Adrenal gland (tissue), 19 donors: ENCODE measurements at places on chromosomes 1 and 21. TPM values are rescaled to one million over a fixed set of nuclear protein-coding genes. Genes with fewer than 3 reads are reported as not detected.
A peak's percentile ranks its signal among the peaks of the same experiment; 100 is the strongest.

- DNase-seq: no peak
- peaks cover 4% of the 10 kb centered on the region for H3K4me1 ChIP-seq
- H3K27ac ChIP-seq: no peak overlapping the region
- no peaks in the 10 kb centered on the region for H3K27me3 ChIP-seq
- H3K4me3 ChIP-seq: no peak overlapping the region
- no peaks in the 10 kb centered on the region for H3K36me3 ChIP-seq
Observed at GRCh38 chr1:178540646-178541045, 27.7 kb downstream of the TEX35 start.

GRCh38 chr1:28244549-28245251 is 8.8 kb downstream of the ATP5IF1 start:
- H3K36me3 ChIP-seq: no peaks in the 10 kb centered on the region
- H3K27ac ChIP-seq: peak overlapping the region; percentile 21
- no peak overlapping the region for H3K4me3 ChIP-seq
- DNase-seq: no peak
- no peaks in the 10 kb centered on the region for H3K27me3 ChIP-seq

DNA sequence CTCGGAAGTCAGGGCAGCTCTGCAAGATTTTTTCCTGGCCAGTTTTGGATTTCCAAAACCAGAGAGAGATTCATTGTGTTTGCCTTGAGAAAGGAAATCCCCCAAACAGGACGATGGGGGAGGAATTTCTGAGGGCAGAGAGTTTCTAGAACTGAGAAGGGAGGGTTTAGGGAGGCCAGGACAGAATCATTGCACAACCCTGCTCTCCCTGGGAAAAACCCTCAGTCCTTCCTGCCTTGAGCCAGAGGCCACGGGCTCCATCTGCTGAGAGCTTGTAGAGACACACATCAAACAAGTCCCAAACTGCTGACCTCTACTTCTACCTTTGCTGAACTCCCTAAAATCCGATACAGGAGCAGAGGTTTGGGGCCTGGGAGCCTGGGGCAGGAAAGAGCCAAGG is 99.7 kb downstream of the NMNAT2 start:
- DNase-seq: peak; percentile 82
- no peaks in the 10 kb centered on the region for H3K4me1 ChIP-seq
- no peak overlapping the region for H3K4me3 ChIP-seq
- H3K36me3 ChIP-seq: no peaks in the 10 kb centered on the region
- H3K27ac ChIP-seq: no peak overlapping the region
- H3K27me3 ChIP-seq: no peaks in the 10 kb centered on the region

GRCh38 chr1:39205781-39206464 is 1.4 kb downstream of the MACF1 start:
- no peaks in the 10 kb centered on the region for H3K27me3 ChIP-seq
- H3K27ac ChIP-seq: peak overlapping the region; percentile 92
- no peak for DNase-seq
- H3K4me1 ChIP-seq: peaks cover 45% of the 10 kb centered on the region

GRCh38 chr1:160859166-160859565 is 3.5 kb downstream of the CD244 start:
- H3K4me3 ChIP-seq: no peak overlapping the region
- H3K36me3 ChIP-seq: no peaks in the 10 kb centered on the region
- H3K27me3 ChIP-seq: peaks cover 3% of the 10 kb centered on the region
- H3K4me1 ChIP-seq: no peaks in the 10 kb centered on the region

- peak; percentile 78 for DNase-seq
- H3K4me1 ChIP-seq: peaks cover 9% of the 10 kb centered on the region
- no peaks in the 10 kb centered on the region for H3K36me3 ChIP-seq
Observed at GRCh38 chr1:81802707-81803430, 2.1 kb downstream of the ADGRL2 start.

The IGSF8 gene
- total RNA-seq: 42.9 TPM
